ENCODE measurements at places on chromosomes 12 and 14.

DNA sequence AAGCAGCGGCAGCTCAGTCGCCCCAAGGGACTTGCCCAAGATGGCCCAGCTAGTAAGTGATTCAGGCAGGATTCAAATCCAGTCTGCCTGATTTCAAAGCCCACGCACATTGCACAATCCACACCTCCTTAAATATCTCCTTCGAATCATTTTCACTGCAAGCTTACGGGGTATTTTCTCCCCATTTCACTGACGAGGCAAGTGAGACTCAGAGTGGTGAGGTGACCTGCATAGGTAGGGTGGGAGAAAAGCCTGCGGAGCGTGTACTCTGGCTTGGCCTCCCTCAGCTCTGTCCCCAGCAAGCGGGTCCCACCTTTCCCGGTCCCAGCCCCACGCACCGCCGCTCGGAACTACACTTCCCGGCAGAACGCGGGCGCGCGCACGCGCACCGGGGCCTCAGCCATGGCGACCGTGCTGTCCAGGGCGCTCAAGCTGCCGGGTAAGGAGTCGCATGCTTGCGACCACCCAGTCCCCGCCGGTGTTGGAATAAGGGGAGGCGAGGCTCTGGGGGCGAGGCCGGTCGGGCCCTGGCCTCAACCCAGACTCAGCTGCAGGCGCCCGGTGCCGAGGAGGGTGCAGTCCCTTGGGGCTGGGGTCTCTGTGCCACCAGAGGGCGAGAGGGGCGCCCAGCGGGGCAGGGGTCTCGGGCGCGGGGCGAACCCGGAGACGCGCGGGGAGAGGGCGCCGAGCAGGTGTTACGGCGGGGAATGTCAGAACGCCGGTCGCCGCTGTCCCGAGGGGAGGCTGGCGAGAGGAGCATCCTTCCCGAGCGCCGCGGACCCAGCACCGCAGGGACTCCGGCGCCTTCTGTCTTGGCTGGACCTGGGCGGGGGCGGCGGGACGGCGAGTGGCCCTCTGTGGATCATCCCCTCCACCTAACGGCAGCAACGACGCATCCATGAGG lies at the start of gene FAM234B:
Gene FAM234B, plus strand, starts transcription at position 380 of the 904 bp plus-strand sequence. Its CDS starts 23 bp downstream, at position 403.
- DNase-seq: peak; percentile 49

- DNase-seq: no peak
These were observed 15.1 kb downstream of the CCDC177 start for GRCh38 chr14:69559581-69560011.

DNA sequence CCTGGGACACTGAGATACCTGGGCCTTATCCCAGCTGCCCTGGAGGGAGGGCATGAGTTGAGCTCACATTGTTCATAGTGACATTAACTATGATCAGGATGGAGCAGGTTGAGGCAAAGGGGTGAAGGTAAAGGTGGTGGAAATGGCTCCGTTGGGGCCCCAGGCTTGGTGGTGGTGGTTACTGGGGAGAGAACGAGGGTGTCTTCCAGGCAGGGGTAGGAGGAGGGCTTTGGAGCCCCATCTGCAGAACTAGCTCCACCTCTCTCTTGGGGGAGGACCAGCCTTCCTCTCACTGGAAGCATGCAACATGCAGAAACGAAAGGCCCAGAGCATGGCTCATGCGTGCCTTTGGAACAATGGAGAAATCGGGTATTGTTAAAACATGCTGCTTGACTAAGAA lies 217.0 kb downstream of the SLC41A2 start:
- DNase-seq: no peak

DNA sequence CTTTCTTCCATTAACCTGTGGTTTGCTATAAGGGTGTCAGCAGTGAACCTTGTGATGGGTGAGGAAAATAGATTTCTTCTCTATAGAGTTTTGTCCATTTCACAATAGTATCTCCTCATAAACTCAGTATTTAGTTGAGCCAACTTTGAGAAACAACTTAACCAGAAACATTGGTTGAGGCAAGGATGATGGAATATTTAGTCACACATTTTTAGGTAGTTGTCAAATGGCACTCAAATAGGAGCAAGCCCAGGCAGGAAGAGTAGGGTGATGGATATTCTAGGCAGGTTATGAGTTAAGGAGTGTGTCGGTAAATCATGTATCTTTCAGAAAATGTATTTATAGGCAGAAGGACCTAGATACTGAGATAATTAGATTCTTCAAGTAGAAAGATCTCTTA lies 1267.6 kb downstream of the SLC16A7 start:
- no peak for DNase-seq

- DNase-seq: no peak
These were observed at the start of gene FZD10 for GRCh38 chr12:130162267-130162666. FZD10 (plus strand) TSS chr12:130162464; CDS start chr12:130162943, 479 bp downstream.

- DNase-seq: no peak
These were observed 56.4 kb downstream of the CMKLR1 start for GRCh38 chr12:108282676-108283075.

DNA sequence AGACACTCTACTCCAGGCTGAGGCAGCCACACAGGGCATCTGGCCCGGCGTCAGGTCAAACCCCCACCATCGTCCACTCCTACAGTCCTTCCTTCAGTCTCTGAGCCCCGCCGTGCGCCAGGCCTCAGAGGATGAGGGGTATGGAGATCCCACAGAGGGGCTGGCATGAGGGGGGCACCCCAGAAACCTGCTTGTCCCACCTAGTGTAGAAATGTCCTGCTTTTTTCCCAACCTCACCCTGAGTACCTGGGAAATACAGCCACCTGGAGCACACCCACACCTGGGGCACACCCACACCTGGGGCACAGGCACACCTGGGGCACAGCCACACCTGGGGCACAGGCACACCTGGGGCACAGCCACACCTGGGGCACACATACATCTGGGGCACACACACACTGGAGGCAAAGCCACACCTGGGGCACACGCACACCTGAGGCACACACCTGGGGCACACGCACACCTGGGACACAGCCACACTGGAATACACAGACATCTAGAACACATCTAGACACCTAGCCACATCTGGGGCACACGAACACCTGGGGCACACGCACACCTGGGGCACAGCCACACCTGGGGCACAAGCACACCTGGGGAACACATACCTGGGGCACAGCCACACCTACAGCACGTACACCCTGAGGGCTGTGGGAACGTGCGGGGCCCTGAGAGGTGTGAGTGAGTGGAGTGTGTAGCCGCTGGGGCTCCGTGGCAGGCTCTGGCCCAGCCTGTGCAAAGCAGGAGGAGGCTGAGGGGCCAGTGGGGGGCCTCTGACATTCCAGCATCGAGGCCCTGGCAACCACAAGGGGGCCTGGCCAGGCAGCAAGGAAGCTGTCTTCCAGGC lies 18.4 kb downstream of the AKT1 start:
- no peak for DNase-seq

- DNase-seq: no peak
These were observed 78.4 kb upstream of the TSPAN8 start for GRCh38 chr12:71236133-71236660.

GRCh38 chr12:30203981-30204380 lies 420.2 kb upstream of the TMTC1 start:
- no peak for DNase-seq

DNA sequence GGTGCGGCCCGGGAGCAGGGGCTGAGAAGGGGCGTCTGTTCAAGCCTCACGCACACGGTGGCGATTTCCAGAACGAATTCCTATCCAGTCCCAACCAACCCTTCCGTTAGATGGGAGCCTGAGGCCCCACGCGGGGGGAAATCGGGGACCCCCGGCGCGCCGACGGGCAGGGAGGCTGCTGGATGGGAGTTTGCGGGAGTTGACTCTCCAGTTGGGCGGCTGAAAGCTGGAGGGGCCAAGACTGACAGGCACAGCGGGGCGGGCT lies 9.8 kb downstream of the EXOC3L4 start:
- DNase-seq: no peak

DNA sequence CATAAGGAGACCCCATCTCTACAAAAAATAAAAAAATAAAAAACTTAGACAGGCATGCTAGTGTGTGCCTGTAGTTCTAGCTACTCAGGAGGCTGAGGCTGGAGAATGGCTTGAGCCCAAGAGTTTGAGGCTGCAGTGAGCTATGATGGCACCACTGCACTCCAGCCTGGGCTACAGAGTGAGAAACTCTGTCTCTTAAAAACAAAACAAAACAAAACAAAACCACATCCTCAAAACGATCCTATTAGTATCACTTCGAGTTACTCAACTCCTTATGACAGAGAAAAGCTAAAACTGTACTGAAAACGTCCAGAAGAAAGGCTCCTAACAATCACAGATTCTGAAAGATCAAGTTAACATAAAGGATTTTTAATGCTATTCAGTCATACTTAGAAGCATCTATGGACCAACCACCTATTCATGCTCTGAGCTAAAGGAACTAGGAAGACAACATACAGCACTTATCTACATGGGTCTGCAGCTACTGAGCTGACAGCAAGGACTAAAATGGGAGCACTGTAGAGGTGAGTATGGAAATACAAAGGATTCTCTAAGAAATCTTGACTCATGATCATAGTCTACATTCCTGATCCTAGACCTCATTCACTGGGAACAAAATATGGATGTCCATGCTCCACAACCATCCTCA lies 75.3 kb upstream of the DUSP6 start:
- DNase-seq: no peak

- DNase-seq: no peak
These were observed 347.2 kb downstream of the MED13L start for GRCh38 chr12:115930336-115930735.

- peak; percentile 23 for DNase-seq
These were observed 787 bp downstream of the HECTD4 start for GRCh38 chr12:112381406-112381882.

GRCh38 chr12:52156757-52157565 lies 34.9 kb downstream of the KRT80 start:
- DNase-seq: peak; percentile 50

- no peak for DNase-seq
These were observed 47.4 kb downstream of the TCHP start for GRCh38 chr12:109947521-109947920.

DNA sequence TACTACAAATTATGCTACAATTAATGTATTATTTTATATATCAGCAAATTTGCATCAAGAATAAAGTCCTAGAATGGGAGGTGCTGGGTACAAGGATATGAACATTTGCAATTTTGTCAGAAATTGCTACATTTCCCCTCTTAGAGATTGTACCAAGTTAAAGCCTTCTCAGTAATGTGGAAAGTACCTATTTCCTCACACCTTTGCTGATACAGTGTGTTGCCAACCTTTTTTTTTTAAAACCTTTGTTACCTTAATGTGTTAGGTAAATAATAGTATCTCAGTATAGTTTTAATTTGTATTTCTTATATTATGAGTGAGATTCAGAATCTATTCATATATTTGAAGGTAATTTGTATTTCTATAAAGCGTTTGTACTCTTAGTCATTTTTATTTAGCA lies 95.4 kb upstream of the HIF1A start:
- no peak for DNase-seq

DNA sequence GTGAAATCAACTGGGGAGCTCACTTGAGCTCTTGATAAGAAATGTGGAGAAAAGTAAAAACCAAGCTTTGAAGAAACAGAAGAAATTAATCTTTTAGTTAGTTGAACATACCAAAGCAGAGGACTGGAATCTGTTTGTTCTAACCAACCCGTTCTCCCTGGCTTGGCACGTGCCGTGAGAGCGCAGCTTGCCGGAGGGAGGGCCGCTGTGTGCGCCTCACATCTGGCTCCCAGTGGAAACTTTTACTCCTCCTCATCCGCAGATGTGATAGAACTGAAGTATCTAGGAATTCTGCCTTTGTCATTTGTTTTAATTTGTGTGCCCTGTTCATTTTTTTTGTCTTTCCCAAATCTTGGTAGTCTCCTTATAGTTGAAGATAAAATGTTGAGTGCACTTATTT lies 64.9 kb downstream of the DDX51 start:
- no peak for DNase-seq

DNA sequence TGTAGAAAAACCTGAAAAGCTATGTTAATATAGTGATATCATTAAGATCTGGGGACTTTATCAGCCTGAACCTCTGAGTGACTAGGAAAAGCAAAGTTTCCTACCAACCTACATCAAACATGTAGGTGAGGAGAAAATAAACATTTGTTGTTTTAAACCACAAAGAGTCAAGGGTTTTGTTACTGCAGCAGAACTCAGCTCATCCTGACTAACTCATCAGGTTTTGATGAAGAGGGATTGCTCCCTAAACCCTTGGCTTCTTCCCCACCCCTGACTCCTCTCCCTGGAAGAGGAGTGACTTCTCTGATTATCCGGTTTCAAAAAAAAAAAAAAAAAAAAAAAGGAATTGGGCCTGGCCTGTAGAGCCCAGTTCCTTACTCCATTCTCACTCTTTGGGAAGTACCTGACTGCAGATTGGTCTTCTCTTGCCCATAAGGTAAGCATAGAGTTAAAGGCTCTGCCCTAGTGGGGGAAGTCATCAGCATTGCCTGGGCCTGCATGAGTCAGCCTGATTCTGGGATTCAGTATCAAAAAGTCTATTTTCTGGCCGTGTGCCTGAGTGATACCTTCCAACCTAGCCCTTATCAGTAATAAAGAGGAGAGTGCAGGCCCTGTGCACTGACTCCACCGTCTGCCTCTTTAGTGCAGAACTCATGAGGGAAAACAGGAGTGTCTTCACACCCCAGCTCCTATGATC lies 16.9 kb downstream of the BDKRB1 start:
- no peak for DNase-seq

- no peak for DNase-seq
These were observed 267.4 kb downstream of the ADAMTS20 start for GRCh38 chr12:43284486-43285158.

DNA sequence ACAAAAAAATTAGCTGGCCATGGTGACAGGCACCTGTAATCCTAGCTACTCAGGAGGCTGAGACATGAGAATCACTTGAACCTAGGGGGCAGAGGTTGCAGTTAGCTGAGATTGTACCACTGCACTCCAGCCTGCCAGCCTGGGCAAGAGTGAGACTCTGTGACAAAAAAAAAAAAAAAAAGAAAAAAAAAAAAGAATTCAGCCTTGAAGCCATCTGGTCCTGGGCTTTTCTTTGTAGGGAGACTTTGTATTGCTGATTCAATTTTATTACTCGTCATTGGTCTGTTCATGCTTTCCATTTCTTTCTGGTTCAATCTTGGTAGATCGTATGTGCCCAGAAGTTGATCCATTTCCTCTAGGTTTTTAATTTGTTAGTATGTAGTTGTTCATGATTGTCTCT lies 243.1 kb downstream of the RAD51B start:
- no peak for DNase-seq
